Stimulated activated CD8-positive, alpha-beta memory T cell treated with anti-CD3 and anti-CD28 coated beads, Interleukin-7, amount 100 ng/mL, for 4 hours (primary cell): ENCODE measurements at places on chromosomes 16 and 17.

DNA sequence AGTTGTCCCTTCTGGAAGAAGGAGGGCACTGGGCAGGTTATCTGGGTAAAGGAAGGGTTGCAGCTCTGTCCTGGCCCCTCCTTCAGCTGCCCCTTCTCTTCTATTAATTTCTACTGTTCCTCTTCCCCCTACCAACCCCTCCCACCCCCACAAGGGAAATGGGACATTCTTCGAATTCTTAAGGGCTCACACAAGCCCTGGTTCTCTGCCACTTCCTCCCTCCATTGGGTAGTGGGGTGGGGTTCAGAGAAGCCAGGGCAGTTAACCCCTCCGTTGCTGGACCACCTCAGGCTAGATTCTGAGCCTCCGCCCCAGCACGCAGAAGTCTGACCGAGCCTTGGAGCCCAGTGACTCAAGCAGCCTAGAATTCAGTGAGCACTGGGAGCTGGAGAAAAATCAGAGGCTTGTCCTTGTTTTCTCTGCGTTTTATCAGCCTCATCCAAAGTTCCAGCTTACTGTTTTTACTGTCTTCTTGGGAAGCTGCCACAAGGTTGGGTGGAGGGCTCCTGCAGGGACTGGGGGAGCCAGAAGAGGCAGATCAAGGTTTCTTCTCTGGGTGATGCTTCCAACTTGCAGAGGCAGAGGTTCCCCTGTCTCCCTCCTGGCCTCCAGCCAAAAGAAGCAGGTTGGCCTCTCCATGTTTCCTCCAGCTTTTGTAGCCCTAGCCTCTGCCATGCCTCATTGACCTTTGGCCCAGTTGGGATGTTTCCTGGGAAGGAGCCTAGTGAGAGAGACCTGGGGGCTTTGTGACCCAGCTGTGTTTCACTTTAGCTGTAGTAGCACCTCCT lies 10.2 kb downstream of the LASP1 start:
- DNase-seq = no peak

DNA sequence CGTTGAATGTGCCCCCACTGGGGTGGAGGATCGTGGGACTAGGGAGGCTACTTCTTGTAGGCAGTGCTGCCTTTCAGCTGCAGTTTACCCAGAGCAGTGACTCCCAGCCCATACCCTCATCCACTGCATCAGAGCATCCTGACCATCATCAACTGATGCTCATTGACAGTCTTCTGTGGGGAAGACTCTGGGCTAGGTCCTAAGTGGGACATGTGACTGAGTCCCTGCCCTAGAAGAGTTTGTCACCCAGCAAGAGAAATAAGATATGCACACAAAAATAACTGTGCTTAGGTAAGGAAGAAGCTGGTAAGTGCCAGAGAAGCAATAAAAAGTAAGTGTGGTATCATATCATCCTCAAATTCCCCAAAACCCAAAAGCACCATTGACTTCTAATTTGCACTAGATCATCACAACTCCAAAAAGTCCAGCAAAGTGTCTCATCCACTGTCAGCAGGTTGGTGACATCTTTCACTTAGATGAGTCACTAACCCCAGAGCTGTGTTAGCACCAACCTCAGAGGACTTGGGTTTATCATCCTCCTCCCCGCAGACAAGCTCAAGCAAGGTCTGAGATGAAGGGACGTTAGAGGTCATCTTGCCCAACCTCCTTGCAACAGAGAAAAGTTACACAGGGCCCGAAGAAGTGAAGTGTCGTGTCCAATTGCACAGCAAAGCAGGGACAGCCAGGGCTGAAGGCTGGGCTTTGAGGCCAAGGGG lies 99.0 kb downstream of the CCDC182 start:
- no peak for DNase-seq

- DNase-seq = no peak
Measured at GRCh38 chr16:79151-80054, 1.4 kb downstream of the MPG start.

DNA sequence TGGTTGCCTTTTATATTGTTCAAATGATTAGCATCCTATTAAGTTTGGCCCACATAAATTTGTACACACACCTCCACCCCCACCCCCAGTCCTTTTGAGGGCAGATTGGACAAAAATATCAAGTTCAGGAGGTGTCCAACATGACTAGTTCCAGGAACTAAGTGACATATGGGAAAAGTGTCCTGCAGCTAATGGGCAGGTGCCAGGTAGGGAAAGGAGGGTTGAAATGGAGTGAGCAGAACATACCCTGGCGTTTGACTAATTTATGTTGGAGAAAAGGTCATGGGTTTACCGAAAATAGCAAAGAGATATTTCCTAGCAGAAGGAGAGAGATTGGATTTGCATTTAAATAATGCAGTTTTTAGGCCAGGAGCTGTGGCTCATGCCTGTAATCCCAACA lies 4.9 kb downstream of the KCTD2 start:
- DNase-seq = no peak

DNA sequence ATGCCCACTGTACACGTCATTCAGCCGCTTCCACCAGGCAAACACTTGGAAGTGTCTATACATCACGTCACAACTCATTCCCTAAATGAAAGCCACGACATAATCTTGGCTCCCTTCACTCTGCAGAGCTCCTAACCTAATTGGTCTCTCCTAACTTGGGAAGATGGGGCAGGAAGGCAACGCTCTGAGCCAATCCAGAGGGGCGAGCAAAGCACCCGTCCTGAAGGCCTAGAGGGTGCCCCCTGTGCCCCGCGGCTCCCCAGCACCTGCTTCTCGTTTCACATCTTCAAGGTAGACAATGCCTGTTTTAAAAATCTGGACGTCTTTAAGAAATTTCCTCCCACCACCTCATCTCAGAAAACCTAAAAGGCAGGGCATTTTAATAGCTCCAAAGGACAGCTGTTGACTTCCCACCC lies 1.0 kb downstream of the CSNK2A2 start:
- DNase-seq = no peak

DNA sequence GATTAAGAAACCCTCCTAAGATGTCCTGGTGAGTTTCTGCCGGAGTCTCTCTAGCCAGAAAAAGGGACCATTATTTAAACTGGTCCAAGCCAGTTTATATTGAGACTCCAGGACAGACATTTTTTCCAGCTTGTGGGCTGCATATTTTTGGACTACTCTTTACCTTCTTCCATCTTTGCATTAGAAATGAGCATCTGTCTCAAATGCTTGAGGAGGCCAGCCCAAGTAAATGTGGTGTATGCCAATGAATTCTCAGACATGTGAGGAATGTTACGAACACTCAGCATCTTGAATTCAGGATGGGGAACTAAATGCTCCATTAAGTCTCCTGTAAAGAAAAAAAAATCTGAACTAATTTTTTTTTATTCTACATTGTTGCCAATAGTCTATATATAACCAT lies 18.4 kb downstream of the TUBD1 start:
- no peak for DNase-seq

DNA sequence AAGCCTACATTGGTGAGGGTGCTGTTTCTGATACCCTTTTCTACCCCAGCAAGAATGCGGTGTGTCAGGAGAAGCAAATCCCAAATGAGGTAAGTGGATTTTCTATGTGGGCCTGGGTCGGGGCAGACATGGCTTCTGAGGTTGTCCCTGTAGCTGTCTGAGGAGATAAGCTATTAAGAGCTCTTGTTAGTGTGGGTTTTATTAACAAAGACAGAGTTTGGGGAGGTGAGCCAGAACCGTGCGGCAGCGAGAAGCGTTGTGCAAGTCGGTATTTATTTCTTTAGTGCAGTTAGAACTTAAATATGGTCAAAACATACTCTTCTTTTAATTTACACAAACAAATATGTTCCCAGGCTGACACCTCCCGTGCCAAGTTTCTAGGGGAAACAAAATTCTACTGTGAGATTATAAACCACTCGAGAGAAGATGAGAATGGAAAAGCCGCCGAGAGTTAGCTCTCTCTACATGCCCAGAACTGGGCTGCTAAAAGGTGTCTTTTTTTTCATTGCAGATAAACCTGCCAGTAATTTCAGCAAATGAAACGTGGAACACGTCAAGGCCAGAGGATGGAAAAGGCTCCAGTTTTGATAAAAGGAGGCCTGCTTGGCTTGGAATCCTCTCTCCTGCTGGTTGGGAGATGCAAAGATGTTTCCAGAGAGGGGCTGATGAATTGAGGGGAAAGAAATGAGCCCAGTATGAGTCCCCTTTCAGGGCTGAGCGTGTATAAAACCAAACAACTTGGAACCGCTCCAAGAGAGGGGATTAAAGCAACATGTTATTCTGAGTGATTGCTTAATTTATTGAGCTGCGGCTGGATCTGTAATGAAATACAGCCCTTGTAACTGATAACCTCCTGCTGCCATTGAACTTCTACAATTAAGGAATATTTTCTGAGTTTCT lies 254.6 kb downstream of the MRTFB start:
- no peak for DNase-seq

DNA sequence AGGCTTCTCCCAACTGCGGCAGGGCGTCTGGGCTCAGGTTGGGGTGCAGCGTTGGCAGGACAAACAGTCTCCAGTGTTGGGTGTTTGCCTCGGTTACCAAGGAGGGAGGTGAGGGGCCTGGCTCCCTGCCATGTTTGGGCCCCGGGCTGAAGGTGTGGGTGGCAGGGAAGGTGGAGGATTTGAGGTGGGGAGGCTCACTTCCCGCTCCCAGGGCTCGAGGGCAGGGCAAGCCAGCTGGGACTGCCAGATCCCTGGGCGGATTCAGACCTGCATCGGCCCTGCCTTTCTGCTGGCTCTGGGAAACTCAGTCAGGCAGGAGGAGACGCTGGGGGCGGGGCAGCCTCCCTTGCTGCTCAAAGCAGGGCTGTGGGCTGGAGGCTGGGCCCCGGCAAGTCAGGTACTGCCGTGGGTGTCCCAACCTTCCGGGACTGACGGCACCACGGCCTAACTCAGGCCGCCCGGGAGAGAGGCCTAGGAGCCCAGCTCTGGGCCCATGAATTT lies 31.3 kb upstream of the KRT17 start:
- no peak for DNase-seq

DNA sequence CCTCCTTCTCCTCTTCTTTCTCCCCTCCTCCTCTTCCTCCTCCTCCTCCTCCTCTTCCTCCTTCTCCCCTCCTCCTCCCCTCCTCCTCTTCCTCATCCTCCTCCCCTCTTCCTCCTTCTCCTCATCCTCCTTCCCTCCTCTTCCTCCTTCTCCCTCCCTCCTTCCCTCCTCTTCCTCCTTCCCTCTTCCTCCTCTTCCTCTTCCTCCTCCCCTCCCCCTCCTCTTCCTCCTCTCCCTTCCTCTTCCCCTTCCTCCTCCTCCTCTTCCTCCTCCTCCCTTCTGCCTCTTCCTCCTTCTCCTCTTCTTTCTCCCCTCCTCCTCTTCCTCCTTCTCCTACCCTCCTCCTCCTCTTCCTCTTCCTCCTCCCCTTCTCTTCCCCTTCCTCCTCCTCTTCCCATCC lies 5.1 kb upstream of the PITPNM3 start:
- DNase-seq = no peak

DNA sequence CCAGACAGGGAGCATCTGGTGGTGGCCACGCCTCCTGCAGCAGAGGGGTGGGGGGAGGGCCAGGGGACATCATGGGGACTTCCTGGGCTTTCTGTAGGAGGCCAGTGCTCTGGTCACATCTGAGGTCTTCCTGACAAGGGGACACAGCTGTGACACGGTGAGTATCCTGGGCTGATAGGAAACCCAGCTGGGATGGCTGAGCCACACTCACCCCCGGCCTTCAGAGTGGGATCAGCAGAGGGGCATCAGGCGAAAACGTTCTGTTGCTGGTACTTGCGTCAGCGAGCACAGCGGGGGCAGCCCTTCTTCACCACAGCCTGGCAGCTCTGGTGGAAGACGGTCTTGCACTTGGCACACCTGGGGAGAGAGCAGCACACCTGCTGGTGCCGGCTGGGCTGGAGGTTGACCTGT lies 122.9 kb upstream of the SMURF2 start:
- no peak for DNase-seq
